ENCODE measurements at places on chromosomes 12 and 14. TPM values are rescaled to one million over a fixed set of nuclear protein-coding genes. Genes with fewer than 3 reads are reported as not detected.

DNA sequence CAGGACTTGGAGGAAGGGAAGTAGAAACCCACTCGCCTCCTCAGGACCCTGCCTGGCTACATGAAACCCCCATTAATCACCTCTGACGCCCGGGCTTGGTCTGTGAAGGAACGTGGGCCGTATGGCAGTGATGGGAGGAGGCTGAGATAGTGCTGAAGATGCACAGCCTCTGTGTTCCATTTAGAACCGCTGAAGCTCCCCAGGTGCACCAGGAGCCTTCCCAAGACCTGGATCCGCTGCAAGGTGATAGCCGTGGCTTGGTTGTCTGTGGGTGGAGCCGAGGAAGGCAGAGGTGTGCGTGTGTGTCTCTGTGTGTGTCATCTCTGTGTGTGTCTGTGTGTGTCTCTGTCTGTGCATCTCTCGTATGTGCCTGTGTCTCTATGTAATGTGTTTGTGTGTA, 293.1 kb downstream of the CACNA1C start:
- H3K4me1 ChIP-seq = peaks cover 96% of the 10 kb centered on the region
- DNase-seq = no peak
- H3K4me3 ChIP-seq = no peak overlapping the region

- H3K4me3 ChIP-seq = no peak overlapping the region
- H3K27ac ChIP-seq = no peak overlapping the region
- no peak for DNase-seq
- no peaks in the 10 kb centered on the region for H3K27me3 ChIP-seq
Measured at GRCh38 chr12:10027721-10028120, 2.8 kb upstream of the CLEC9A start.

AMN1 gene
- 11.8 TPM for total RNA-seq

ATP6V1D gene
- 65.8 TPM for total RNA-seq

MDGA2 gene
- total RNA-seq = 1.2 TPM

EIF2S3B gene
- total RNA-seq = not detected

DNA sequence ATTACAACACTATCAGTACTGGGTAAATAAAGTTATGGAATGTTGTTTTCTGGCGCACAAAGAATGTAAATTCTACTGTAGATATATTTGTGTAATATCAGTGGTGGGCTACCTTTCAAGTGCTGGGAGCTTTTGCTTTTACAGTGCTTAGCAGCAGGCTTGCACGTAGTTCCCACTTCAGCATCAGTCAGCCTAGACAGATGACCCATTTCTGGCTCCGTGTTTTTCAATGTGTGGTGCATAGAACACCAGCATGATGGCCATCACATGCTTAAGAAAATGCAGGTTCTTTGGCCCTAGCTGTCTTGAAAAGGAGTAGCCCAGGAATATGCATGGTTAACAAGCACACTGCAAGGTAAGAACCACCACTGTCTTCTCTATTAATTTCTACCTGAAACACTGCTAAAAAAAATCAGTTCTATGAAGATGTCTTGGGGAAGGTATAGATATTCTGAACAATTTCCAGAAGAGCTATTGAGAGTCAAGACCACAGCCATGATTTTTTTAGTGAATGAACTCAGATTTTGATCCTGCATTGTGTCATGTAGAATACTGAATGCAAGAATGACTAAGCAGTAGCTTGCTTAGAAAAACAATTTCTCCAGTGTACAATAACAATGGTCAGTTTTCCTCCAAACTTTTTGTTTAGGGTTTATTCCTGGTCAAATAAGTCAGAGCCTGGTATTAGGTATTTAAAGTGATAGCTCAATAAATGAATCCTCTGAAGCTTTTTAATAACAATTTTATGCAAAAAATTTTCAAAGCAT, 195.7 kb downstream of the AKAP6 start:
- no peak overlapping the region for H3K4me3 ChIP-seq
- H3K27me3 ChIP-seq = no peaks in the 10 kb centered on the region
- H3K4me1 ChIP-seq = peaks cover 13% of the 10 kb centered on the region

DNA sequence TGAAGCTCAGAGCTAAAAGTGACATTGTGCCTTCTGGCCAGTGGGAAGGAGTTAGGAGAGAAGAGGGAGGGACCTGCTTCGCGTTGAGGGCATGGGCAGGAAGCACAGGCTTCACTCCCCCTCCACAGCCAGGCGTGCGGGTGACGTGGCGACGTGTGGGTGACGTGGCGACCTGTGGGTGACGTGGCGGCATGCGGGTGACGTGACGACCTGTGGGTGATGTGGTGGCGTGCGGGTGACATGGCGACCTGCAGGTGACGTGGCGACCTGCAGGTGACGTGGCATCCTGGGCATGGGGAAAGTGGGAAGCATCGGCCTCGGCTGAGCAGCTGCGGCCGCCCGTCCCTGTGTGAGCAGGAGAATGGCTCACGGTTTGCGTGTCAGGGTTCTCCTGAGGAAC, 8.2 kb upstream of the GALNT9 start:
- H3K27me3 ChIP-seq = peaks cover 7% of the 10 kb centered on the region
- no peaks in the 10 kb centered on the region for H3K36me3 ChIP-seq
- H3K4me3 ChIP-seq = no peak overlapping the region

GRCh38 chr12:57771236-57771872, 551 bp downstream of the METTL1 start:
- peaks cover 5% of the 10 kb centered on the region for H3K27me3 ChIP-seq
- peak overlapping the region; percentile 80 for H3K4me3 ChIP-seq
- DNase-seq = peak; percentile 95
- peaks cover 23% of the 10 kb centered on the region for H3K4me1 ChIP-seq
- H3K27ac ChIP-seq = peak overlapping the region; percentile 96
- no peaks in the 10 kb centered on the region for H3K36me3 ChIP-seq

GRCh38 chr12:131551675-131552491, 159.0 kb upstream of the SFSWAP start:
- DNase-seq = no peak
- H3K27me3 ChIP-seq = no peaks in the 10 kb centered on the region
- no peaks in the 10 kb centered on the region for H3K4me1 ChIP-seq
- H3K4me3 ChIP-seq = no peak overlapping the region
- H3K36me3 ChIP-seq = no peaks in the 10 kb centered on the region
- H3K27ac ChIP-seq = no peak overlapping the region

DNA sequence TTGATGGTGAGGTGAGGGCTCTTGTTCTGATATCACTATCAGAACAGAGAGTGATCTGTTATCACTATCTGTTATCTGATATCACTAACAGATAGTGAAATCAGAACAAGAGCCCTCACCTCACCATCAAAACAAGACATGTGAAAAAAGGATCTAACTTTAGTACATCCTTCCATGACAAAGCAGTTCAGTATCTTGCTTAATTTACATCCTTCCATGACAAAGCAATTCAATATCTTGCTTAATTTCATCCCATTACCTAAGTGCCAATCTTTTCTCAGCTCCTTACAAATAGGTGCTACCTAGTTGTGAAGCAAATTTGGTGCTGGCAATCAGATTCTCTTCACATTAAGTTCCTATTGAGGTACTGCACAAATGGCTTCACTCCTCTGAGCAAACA, 1865.6 kb upstream of the FLRT2 start:
- H3K4me1 ChIP-seq = no peaks in the 10 kb centered on the region
- no peak overlapping the region for H3K27ac ChIP-seq
- no peak for DNase-seq
- H3K4me3 ChIP-seq = no peak overlapping the region
- no peaks in the 10 kb centered on the region for H3K27me3 ChIP-seq

DACT1 gene
- total RNA-seq = 5.9 TPM

CCDC177 gene
- not detected for total RNA-seq

DNA sequence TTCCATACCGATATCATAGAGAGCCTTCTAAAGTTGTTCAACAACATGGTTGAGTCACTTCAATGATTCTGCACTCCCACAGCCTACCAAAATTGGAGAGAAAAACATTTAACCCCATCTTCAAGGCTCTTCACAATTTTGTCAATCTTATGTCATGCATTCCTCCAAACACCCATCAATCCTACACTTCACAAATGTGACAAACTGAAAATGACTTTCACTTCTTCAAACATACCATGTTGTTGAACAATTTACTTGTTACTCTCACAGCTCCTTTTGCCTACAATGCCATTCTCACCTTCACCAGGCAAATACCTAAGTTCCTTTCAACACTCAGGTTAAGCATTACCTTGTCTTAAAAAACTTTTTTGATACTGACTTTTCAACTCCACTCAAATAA, 88.0 kb downstream of the OSBPL8 start:
- H3K4me1 ChIP-seq = peaks cover 6% of the 10 kb centered on the region
- H3K4me3 ChIP-seq = no peak overlapping the region
- no peaks in the 10 kb centered on the region for H3K27me3 ChIP-seq

- H3K27me3 ChIP-seq = no peaks in the 10 kb centered on the region
- H3K4me1 ChIP-seq = peaks cover 14% of the 10 kb centered on the region
- peaks cover 12% of the 10 kb centered on the region for H3K36me3 ChIP-seq
- no peak for DNase-seq
Measured at GRCh38 chr14:20412411-20412810, 890 bp downstream of the TEP1 start.

- no peak for DNase-seq
- H3K27me3 ChIP-seq = no peaks in the 10 kb centered on the region
- H3K4me3 ChIP-seq = no peak overlapping the region
- H3K36me3 ChIP-seq = no peaks in the 10 kb centered on the region
- H3K27ac ChIP-seq = no peak overlapping the region
- H3K4me1 ChIP-seq = no peaks in the 10 kb centered on the region
Measured at GRCh38 chr12:49502590-49502989, 36.2 kb upstream of the KCNH3 start.

TBX3 gene
- 6.2 TPM for total RNA-seq

DNA sequence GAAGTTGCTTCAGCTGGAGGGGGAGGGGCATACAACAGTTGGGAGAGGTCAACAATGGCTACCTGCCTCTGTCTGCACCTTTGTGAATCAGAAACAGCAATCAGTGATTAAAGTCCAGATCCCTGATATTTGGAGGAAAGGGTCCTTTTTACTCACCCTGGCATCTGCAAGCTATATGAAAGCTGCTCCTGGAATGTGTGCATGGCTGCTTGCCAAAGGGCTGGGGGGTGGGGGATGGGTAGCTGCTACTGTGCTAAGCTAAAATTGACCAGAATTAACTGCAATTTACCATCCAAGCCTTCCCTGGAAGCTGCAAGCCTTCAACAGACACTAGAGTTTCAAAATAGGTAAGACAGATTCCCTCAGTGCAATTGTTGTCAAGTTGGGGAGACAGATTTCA, 13.5 kb upstream of the GTF2A1 start:
- H3K27ac ChIP-seq = no peak overlapping the region
- H3K36me3 ChIP-seq = no peaks in the 10 kb centered on the region
- no peaks in the 10 kb centered on the region for H3K4me1 ChIP-seq
- no peak overlapping the region for H3K4me3 ChIP-seq

TRAF3 gene
- 16.1 TPM for total RNA-seq

SLC10A1 gene
- total RNA-seq = not detected

GRCh38 chr12:113479590-113480335, 8.1 kb upstream of the LHX5 start:
- no peak overlapping the region for H3K27ac ChIP-seq
- no peaks in the 10 kb centered on the region for H3K4me1 ChIP-seq
- no peaks in the 10 kb centered on the region for H3K36me3 ChIP-seq
- peaks cover 65% of the 10 kb centered on the region for H3K27me3 ChIP-seq

KRT83 gene
- not detected for total RNA-seq

DNA sequence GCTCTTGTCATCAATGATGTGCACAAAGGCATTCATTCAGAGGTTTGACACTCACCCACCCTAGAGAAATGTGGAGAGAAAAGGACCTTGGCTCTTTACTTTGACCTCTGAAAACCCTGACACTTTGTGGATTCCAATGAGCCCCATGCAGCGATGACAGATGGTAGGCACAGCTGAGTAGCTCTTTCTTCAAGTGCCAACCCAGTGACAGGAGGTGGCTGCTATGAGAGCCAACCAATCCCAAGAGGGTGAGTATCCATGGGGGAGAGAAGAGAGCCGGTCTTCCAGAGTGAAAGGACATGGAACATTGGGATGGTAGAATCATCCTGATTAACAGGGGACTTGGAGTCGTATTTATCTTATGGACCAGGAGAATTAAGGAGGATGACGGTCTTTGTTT, 17.8 kb downstream of the SLC8A3 start:
- H3K27ac ChIP-seq = no peak overlapping the region
- no peaks in the 10 kb centered on the region for H3K36me3 ChIP-seq
- H3K4me1 ChIP-seq = no peaks in the 10 kb centered on the region
- no peak for DNase-seq
- H3K4me3 ChIP-seq = no peak overlapping the region
- no peaks in the 10 kb centered on the region for H3K27me3 ChIP-seq

GRCh38 chr14:72549854-72550253, 344.0 kb downstream of the DPF3 start:
- no peaks in the 10 kb centered on the region for H3K36me3 ChIP-seq
- no peak overlapping the region for H3K27ac ChIP-seq
- no peaks in the 10 kb centered on the region for H3K27me3 ChIP-seq
- H3K4me1 ChIP-seq = no peaks in the 10 kb centered on the region
- no peak overlapping the region for H3K4me3 ChIP-seq
- peak; percentile 32 for DNase-seq

DNA sequence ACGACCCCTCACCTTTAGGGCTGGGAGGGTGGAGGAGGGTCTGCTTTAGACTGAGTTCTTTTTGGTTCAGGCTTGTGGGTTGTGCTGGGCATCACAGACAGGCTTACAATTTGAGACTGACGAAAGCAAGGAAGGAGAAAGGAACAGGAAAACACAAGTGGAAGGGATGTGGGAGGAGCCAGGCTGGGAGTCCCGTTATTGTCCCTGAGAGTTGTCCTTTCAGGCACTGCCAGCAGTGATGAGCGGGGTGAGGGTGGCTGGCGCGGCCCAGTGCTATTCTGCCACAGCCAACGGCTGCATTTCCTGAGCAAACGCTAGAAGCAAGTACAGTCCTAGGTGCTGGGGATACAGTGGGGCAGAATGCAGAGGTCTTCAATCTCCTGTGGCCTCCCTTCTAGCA, 29.2 kb upstream of the TSPAN9 start:
- H3K27ac ChIP-seq = no peak overlapping the region
- no peaks in the 10 kb centered on the region for H3K36me3 ChIP-seq
- H3K27me3 ChIP-seq = no peaks in the 10 kb centered on the region
- no peak overlapping the region for H3K4me3 ChIP-seq
- DNase-seq = no peak

Measured in sigmoid colon (tissue), 7 donors.